ENCODE measurements at places on chromosomes 12 and 14.
A peak's percentile ranks its signal among the peaks of the same experiment; 100 is the strongest.

GRCh38 chr14:25759256-25759655 is 709.3 kb upstream of the STXBP6 start:
- no peak for DNase-seq

DNA sequence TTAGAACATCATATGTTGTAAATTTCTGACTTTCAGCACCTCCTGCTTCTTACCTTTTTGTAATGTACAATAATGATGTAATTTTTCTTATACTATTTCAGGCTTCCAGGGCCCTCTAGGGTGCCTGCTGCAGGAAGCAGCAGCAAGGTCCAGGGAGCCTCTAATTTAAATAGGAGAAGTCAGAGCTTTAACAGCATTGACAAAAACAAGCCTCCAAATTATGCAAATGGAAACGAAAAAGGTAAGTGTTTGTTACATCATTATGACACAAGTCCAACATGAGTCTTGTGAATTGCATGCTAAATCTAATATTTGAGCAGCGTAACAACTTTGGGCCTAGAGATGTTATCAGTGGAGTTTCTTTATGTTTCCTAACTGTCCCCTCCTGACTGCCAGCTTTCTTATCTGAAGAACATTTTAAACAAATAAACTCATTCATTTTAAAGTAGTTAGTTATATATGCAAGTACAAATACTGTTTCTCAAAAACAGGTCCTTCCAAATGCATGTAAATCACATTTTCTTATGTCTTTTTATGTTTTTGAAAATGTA is 167.6 kb downstream of the NAV3 start:
- DNase-seq: peak; percentile 23

GRCh38 chr14:68417009-68417650 is 375.7 kb downstream of the ZFP36L1 start:
- DNase-seq: no peak

DNA sequence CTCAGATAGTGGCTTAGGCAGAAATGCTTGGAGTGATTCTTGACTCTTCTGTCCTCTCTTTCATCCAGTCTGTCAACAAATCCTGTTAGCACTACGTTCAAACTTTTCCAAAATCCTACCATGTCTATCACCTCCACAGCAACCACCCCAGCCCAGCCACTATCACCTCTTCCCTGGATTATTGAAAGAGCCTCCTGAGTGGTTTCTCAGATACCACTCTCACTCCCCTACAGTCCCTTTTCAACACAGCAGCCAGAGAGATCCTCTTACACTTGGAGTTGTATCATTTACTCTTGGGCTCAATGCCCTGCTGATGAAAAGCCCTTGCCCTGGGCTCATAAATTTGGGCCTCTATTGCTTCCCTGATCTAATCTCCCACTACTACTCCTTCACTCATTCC is 218.9 kb downstream of the EXOC5 start:
- DNase-seq: no peak

DNA sequence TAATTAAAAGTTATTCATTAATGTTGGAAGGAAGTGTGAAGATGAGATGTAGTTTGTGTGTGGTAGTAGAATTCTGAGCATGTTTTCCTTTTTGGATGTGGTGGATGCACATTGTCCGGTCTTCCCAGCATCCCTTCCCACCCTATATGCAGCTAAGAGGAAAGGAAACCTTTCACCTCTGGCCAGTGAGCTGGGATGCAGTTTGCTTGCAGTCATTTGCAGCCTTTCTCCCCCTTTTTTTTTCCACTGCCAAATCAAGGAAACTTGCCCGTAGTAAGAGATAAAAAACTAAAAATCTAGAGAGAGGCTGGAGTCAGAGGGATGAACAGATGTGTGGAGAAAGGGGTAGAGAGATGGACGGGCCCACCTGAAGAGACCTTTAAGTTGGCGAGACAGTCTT is 72.5 kb upstream of the SLC38A2 start:
- no peak for DNase-seq

GRCh38 chr12:50261654-50262053 is 21.7 kb downstream of the LIMA1 start:
- no peak for DNase-seq

GRCh38 chr12:29223956-29224543 is 75.0 kb downstream of the FAR2 start:
- no peak for DNase-seq

DNA sequence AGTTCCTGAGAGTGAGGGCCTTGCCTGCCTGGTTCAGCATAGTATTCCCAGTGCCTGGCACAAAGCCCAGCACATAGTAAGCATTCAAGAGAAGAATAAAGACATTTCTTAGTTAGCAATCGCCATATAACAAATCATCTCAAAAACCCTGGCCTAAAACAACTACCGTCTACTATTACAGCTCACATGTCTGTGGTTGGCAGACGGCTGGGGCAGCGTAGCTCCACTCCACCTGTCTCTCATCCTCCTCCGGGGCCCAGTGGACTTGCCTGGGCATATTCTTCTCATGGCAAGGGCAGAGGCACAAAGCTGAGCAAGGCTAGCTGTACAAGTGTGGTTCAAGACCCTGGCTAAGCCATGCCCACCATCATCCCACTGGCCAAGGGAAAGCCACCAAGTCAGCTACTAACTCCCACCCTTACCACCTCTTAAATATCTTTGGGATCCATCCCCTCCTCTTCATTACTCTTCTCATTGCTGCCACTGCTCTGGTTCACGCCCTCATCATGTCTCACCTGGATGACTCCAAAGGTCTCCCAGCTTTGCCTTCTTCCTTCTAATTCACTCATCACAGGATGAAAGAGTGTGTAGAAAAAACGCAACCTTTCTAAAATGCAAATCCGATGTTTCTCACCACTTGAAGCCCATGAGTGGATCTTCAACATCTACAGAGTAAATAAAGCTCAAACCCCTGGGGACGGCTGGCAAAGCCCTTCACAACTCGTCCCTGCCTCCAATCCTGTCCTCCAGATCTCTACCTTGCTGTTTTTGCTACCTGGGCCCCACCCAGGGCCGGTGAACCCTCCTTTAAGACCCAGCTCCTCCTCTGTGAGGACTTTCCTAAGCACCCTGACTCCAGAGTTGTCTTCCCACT is 10.4 kb downstream of the TMEM229B start:
- no peak for DNase-seq

- DNase-seq: no peak
Observed at GRCh38 chr14:51454351-51454750, 197.4 kb upstream of the FRMD6 start.

DNA sequence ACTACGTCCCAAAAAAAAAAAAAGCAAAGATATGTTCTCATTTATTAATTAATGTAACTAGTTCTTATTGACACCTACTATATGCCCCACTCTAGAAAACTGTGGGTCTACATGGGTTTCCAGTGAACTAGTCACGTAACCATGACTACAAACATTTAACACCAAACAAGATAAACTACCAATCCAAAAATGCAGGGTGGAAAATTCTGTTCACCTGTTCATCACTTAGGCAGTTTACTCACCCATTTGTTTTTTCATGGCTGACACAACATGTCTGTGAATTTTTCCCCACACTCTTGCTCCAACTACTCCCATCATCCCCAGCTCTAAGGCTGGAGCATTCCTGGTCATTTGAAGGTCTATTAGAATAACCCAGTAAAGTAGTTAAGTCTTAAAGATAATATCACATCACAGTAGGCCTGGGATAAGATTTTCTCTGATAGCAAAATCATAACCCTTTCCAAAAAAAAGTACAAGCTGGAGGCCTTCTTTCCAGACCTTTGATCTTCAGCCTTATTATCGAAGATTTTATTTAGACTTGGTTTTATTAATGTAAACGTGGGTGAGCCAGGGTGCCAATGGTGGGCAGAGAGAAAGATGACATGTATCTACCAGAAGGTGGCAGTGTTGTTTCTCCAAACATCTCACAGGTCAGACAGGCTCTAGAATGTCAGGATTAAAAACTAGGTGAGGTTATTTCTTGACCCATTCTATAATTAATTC is 61.6 kb upstream of the DAAM1 start:
- DNase-seq: peak; percentile 56
